ENCODE measurements at places on chromosomes 11 and 22.

DNA sequence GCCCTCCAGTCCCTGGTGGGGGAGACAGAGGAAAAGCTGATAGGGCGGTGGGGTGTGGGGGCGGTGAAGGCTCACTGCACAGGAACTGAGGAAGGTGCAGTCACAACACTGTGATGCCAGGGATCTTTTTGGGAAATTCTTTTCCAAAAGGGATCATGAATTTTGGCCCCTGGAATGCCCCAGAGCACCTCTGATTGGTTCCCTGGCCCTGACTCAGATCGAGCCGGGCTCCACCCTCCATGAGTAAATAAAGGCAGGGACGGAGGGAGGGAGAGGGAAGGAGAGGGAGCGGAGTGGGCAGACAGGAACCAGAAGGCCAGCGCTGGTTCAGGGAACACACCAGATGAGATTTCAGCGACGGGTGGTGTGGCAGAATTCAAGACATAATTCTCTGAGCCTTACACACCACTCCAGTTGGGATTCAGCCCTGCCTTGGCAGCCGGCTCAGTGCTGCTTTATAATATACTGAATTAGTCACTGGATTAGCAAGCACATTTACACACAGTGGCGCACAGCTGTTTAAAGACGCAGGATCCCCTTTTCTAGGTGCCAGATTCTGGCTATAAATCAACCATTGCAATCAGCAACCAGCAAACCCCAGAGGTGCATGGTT, 80.3 kb downstream of the ETS1 start:
- no peak for DNase-seq

- no peak for DNase-seq
Measured at GRCh38 chr11:65865550-65866172, 5.4 kb downstream of the MUS81 start.

- no peak for DNase-seq
Measured at GRCh38 chr11:127632546-127632945, 632.0 kb upstream of the KIRREL3 start.

- no peak for DNase-seq
Measured at GRCh38 chr11:123161376-123162030, 33.5 kb downstream of the CLMP start.

DNA sequence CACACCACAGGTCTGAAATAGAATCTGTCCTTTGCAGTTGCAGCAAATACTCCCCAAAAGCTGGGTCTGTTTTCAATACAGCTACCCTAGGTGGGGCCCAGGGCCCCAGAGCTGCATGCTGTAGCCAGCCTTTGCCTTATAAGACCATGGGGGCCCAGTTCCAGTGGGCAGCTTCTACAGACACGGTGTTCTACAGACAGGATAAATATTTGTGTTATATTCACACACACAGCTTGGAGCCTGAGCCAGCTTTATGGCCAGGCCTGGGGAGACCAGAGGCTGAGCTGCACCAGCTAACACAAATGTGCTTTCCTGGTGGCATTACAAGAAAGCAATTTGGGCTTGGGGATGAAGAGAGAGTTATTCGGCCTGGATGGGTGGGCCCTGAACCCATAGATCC, 151.8 kb upstream of the NCAM1 start:
- no peak for DNase-seq
